ENCODE measurements at places on chromosomes 11 and 22.

DNA sequence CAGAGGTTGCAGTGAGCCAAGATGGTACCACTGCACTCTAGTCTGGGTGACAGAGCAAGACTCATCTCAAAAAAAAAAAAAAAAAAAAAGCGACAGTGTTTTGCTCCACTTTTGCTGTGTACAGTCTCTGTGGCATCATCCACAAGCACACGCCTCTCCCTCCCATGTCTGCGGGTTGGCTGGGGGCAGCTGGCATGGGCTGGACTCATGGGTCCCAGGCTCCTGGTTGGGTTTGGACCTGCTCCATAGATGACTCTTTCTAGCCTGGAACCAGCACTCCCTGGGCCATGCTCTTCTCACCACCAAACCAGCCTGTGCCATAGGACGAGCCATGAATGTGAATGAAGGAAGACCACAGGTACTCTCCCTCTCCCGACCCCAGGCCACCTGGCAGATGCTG, 7.9 kb upstream of the WNT11 start:
- DNase-seq = no peak

DNA sequence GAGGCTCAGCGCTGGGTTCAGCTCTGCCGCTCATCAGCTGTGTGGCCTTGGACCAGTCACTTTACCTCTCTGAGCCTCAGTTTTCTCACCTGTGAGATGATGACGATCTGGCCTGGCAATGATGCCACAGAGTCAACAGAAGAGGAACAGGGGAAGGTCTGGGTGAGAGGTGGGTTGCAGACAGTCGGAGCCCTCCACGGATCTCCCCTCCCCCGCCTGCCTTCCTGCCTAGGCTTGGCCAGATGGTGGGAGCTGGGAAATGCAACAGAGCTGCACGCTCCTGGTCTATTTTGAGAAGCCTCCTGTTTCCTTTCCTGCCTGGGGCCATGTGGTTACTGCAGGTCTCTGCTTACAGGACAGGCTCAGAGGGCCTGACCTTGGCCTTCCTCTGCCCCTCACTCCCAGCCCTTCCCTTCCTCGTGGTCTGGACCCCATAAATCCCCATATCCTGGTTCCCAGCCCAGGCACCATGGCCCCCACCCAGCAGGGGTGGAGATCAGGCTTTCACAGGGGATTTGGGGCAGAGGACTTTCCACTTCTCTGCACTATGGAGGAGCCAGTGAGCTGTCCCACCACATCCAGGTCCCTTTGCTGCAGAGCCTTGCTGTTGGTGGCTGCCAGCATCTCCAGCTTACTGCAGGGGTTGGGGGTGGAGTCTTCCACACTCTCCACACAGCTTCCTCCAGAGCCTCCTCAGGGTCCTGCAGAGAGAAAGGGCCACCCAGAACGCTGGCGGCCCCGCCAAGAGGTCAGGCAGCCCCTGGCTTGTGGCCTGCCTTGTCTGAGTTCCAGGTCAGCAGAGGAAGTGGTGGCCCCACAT, 46.9 kb downstream of the C11orf96 start:
- no peak for DNase-seq

DNA sequence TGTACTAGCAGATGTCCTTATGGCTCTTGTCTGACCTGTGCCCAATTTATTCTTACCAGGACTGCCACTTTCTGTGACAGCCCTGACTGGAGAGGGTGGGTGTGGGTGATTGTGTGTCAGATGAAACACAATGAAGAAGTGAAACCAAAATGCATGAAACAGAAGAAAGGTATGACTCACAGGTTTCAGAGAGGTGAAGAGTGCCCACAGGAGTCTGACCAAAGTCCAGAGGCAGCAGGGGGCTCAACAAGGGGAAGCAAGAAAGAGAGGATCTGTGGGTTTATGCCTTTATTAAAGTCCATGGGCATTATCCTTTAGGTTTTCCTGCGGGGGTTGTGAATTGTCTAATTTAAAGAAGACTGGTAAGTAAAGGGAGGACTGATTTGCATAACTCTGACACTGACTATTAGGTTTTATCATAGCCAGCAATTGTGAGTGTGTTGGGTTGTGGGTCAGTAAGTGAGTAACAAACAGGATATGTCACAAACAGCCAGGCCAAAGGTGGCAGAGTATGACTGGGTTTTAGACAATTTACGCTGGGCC, 3.9 kb upstream of the OR4C6 start:
- peak; percentile 90 for DNase-seq

- no peak for DNase-seq
Measured at GRCh38 chr11:92596596-92597317, 372.1 kb downstream of the FAT3 start.

DNA sequence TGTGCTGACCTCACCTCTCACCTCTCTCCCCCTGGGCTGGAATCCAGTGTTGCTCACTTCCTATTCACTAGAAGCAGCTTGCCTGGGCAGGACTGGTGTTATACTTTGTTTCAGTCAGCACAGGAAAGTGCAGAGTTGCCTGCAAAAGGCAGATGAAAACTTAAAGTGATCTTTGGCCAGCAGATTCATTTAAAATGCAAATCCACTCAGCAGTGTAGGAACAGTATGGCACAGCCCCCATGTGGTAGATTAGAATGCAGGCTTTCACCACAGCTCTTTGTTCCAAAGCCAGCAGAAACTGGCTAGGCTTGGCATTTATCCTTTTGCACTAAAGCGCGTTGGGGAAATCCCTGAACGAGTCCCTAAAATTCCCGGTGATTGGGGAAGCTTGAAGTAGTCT, 301.2 kb downstream of the OR4C45 start:
- DNase-seq = peak; percentile 67

DNA sequence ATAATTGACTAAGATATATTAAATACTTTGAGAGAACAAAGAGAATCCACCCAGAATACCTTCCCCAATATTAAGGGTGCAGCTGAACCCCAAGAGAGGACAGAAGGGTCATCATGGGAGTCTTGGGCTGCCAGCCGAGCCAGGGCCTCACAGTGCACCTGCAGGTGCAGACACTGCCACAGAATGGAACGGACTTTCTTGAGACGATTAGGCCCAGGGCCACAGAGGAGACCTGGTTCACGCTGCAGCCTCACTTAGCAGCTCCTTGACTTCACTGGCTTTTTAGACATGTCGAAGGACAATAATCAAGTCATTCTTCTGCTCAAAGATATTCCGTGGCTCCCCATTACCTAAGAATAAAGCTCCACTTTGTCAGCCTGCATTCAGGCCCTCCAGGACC, 100.6 kb downstream of the PHF21B start:
- DNase-seq = no peak

GRCh38 chr11:44754876-44755555, 28.3 kb downstream of the TSPAN18 start:
- DNase-seq = no peak

- no peak for DNase-seq
Measured at GRCh38 chr11:83697518-83697917, 411.4 kb upstream of the CCDC90B start.

- no peak for DNase-seq
Measured at GRCh38 chr11:20477418-20478090, 90.0 kb downstream of the PRMT3 start.

DNA sequence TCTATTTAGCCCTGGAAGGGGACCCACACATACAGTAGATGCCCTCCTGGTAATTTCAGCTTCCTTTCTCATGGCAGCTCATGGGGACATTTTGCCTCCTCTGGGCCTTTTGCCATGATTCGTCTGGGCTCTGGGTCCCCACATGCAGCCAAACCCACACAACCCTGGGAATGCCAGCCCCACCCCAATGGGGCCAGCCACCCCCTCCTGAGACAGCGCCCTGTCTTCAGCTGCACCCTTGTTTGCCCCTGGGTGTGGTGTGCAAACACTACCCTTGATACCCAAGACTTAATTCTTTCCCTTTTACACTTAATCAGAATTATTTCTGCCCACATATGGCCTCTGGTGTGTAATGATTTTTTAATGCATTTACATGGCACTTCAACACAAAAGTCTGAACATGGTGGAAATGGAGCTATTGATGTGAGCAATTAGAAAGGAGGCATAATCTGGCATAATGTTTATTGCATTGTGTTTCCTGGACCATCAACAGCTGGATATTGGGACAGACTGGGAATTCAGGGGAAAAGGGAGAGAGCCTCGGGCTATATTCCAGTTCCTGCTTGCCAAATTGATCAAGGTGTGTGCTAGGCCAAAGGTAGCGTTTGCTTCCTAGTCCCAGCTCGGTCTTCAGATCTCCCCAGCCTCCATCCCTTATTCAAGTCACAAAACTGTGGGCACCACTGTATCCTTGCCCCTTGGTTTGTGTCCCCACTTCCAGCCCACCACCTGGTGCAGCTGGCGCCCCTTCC, 85.0 kb upstream of the ANO1 start:
- no peak for DNase-seq

- DNase-seq = no peak
Measured at GRCh38 chr22:45629469-45630089, 42.1 kb upstream of the ATXN10 start.

GRCh38 chr11:72012091-72012630, 13.5 kb downstream of the IL18BP start:
- no peak for DNase-seq

GRCh38 chr11:61338783-61339489, 5.9 kb downstream of the TKFC start:
- no peak for DNase-seq

DNA sequence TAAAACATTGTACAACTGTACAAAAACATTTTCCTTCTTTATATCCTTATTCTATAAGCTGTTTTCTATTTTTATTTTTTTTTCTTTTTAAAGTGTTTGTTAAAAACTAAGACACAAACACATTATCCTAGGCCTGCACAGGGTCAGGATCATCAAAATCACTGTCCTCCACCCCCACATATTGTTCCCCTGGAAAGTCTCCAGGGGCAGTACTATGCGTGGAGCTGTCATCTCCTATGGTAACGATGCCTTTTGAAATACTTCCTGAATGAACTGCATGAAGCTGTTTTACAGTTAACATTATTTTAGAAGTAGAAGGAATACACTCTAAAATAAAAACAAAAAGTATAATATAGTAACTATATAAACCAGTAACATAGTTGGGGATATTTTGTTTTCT, 67.2 kb downstream of the ZC3H12C start:
- DNase-seq = no peak

- no peak for DNase-seq
Measured at GRCh38 chr22:30249049-30250038, 2.8 kb upstream of the LIF start.

GRCh38 chr22:26592421-26592891, 2.5 kb upstream of the TPST2 start:
- peak; percentile 96 for DNase-seq

GRCh38 chr11:97770570-97770969, 1250.2 kb upstream of the CNTN5 start:
- DNase-seq = no peak

DNA sequence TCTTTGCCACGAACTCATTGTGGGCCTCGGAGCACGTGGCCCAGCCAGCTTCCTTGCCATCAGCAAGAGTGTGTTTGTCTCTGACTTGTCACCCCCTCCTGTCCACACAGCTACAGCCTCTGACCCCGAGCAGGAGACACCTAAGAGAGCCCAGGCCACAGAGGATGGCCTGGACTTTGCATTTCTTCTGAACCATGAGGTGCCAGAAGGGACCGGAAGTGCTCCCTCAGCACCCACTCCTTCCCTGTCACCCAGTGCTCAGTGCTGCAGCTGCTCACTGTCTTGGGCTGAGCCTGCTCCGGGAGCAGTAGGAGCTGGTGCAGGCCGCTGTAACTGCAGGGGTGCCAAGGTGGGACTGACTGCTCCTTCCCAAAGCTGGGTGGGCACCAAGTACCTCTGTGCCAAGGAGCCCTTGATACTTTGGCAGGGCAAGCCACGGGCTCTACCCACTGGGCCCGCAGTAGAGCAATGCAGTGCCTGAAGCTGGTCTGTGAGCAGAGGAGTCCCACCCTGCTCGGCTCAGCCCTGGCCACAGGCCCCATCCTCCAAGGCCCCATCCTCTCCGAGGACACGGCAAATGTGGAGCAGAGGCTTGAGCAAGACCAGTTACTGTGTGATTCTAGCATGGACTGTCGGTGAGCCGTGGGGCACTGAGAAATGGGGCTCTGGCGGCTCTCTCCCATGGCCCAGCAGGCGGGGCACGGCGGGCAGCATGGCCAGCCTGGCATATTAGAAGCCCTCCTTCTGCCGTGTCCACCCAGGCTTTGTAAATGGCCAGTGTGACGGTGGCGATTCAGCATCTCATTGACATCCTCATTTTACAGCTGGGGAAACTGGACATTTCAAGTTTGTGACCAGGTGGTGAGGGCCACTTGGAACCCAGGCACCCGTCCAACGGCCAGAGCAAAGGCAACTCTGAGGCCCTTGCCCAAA, 6.3 kb downstream of the GRK2 start:
- no peak for DNase-seq

DNA sequence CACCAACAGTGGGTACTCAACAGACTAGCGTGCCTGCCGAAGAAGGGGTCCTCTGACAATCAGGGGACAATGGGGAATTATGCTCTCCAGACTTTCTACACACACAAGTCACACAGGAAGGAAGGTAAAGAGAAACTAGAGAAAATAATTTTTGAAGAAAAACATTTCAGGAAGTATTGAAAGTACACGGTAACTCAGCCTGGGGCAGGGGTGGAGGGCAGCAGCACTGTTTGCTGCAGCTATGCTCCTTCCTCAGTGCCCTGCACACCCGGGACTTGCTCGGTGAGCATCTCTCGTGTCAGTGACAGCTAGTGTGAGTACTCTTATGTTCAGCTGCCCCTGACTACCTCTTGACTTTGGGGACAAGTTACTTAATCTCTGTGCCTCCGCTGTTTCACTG, 18.0 kb upstream of the APOA1 start:
- no peak for DNase-seq

DNA sequence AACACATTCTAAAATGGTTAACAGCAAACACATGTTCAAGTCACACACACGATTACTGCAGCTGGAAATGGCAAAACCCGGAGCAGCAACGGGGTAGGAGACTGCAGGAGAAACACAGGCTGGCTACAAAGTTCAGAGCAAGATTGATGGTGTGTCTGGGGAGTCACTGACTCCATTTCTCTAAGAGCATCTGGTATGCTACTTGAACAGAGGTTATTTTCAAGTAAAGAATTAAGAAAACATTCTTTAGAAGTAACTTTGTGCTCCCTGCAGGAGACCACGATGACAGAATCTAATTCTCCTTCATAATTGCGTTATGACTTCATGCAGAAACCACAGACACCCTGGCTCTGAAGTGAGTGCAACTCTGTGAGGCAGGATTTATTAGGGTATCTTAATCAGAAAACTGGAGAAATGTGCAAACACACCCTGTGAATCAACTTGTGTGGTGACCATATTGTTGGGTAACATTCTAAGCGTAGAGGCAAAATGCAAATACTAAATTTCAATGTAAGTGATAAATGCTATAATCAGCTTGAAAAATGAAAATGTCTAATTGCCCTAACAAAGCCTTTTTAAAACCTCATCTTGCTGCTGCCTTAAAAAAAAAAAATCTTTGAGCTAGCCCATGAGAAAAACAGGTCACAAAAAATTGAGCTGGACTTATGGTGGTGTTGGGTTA, 303.0 kb downstream of the CADM1 start:
- DNase-seq = no peak

All from MM.1S (cell line).